ENCODE measurements at places on chromosomes 3 and 15.

GRCh38 chr3:38397320-38397719, 50.7 kb downstream of the XYLB start:
- no peak for DNase-seq

DNA sequence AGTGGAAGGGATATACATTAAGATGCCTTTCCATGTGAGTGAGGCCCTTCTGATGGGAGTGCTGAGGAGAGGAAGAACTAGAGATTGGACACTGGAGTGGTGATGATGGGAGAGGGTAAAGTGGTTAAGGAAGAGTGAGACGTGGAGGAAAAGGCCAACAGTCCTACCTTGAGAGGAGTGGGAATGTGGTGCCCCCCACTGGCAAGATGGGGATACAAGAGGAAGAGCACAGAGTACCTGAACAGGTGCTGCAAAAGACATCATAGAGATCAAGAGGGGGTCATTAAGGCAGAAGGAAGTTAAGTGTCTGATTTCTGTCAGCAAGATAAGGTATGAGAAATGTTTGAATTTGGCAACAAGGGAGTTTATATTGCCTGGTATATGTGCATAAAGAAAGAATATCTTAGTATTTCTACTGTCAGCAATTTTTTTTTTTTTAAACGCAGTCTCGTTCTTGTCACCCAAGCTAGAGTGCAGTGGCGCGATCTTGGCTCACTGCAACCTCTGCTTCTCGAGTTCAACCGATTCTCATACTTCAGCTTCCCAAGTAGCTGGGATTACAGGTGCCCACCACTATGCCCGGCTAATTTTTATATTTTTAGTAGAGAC, 34.0 kb downstream of the ARIH2 start:
- DNase-seq: no peak

DNA sequence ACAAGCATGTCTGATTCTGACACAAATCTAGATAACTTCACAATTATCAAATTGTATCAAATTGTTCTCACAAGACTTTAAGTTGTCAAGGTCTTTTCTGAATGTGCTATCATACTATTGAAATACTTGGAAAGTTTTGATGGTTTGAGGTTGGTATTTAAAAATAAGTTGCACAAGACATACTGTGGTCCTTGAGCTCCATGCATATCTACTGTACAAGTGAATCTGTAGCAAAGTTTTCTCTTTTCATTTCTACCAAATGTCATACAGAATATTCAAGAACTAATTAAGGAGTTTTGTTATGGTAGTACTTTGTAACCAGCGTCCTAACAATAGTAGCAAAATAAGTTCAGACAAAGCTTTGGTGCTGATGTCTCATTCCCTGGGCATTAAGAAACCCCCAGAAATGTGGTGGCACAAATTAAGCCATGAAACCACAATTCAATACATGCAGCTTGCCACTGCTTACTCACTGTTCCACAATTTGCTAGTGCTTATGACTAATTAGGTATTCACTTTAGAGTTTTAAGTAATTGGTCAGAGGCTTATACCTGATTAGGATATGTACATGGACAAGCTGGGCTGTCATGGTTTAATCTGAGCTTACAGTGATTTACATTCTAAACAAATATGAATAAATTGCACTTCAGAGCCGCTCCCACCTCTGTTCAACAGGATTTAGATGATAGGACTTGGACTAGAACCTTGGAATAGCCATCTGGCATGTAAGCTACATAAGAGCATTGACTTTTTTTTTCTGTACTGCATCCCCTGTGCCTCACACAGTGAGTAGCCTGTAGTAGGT, 8.8 kb downstream of the TBC1D23 start:
- no peak for DNase-seq

- DNase-seq: no peak
Observed at GRCh38 chr15:75023872-75024636, 664 bp downstream of the PPCDC start.

- DNase-seq: no peak
Observed at GRCh38 chr3:153927107-153927506, 194.1 kb upstream of the ARHGEF26 start.

DNA sequence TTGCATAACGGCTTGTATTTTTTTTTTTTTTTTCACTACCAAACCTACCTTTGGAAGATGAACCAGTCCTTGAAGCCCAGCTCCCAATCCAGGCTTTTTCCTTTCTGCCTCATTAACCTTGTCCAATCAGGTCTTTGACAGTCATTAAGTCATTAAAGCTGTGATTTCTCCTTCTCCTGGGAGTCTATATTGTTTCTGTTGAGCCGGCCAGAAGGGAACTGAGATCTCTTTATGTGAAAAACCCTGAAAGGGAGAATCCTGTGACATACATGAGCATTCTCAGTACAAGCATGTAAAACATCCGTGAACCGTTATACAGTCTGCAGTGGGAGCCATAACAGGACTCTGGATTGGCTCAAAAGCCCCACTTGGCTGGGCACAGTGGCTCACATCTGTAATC, 40.0 kb downstream of the ZNF589 start:
- no peak for DNase-seq

DNA sequence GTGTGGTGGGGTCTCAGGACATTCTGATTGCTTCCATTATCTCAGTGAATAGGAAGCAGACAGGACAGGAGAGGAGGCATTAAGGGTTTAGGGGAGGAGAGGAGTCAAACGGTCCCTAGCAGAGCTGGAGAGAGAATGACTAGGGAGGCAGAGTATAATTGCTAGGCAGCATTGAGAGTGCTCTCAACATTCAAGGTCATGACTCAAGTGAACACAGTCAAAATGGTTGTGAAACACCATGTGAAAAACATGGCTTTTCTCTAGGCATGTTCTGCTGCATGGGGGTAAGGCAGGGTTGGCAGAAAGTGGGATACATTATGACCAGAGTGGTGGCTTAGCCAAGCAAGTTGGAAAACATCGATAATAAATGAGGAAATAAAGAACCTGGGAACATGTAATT, 19.5 kb upstream of the HRH1 start:
- no peak for DNase-seq

DNA sequence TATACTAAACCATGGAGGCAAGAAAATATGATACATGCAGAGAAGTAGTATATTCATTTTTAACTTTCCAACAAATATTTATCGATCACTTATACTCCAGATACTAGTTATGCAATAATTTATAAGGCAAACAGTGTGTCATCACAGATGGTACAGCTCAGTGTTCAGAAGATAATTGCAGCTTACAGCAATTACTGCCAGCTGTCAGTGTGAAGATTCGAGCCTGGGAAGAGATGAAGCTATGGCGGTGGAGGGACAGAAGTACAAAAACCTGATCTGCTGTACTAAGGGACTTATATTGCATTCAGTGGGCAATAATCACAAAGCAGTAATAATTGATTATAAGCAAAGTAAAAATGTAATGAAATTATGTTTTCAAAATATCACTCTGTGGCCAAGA, 170.6 kb upstream of the EPHA3 start:
- DNase-seq: no peak

DNA sequence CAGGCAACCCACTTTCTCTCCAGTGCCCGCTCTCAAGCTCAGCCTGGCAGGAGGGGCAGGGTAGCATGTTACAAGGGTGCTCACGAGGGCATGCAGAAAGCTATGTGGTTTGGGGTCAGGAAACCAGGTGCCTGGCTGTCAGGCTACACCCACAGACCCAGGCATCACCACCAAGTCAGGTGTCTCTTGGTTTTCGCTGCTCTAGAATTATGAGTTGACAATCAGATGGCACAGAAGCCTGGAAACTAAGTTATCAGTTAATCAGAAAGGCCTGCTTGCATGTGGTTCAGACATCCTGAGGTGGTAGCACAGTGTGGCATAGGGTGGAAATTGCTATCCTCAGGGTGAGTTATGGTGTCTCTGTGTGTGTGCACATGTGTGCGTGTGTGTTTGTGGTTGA, 16.2 kb upstream of the CCR9 start:
- no peak for DNase-seq

GRCh38 chr3:170128977-170129431, 52.5 kb downstream of the PHC3 start:
- no peak for DNase-seq

GRCh38 chr3:105845488-105845887, 23.3 kb downstream of the CBLB start:
- DNase-seq: no peak

DNA sequence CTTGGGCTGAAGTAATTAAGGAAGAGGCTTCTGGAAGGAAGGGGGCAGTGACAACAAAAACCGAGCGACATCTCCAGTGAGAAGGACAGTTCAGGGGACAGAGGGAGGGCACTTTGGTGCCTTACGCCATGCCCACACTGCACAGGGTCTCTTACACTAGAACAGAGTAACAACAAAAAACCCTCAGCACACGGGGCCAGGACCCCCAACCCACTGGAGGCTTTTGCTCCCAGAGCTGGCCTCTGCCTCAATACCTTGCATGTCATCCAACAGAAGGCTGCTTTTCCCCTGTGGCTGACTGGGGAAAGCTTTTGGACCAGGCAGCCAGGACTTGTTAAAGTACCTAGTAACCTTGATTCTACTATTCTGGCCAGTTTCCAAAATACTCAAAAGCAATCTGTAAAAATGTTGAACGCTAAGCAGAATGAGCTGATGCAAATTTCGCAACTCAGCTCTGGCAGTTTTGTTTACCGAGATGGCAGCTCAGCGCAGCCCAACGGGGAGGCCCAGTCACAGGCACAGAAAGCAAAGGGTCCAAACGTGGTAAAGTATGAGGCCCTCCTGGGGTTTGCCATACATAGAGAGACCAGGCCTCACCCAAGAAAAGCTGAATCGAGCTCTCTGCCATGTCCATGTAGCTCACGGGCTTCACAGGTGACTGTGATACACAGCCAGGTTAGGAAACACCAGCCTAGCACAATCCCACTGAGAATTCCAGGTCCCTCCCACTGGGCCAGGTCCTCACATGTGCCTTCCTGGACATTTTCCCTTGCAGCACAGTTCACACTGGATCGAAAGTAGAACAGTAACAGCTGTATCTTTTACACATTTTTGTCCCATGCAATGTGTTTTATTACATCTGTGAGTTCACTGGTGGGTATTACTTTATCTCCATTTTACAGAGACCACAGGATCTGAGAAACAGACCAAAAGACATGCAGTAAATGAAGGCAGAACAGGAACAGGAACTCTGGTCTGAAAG, 6.0 kb downstream of the CHCHD4 start:
- DNase-seq: no peak

DNA sequence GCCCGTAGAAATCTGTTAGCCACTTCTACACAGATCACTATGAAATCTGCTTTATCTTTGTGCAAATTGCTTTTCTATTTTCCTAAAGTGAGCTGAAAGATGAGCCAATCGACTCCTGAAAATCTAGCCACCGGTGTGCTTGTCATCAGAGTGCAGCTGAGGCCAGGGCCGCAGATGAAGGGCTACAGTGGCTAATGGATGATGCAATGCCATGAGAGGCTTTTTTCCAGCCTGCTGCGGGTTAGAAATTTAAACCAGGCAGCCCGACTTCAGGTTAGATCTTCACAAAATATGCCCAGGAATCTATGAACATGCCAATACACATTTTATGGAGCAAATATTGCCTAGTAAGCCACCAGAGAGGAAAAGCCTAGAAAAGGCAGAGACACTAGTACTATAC, 948.2 kb upstream of the CFAP20DC start:
- DNase-seq: no peak

DNA sequence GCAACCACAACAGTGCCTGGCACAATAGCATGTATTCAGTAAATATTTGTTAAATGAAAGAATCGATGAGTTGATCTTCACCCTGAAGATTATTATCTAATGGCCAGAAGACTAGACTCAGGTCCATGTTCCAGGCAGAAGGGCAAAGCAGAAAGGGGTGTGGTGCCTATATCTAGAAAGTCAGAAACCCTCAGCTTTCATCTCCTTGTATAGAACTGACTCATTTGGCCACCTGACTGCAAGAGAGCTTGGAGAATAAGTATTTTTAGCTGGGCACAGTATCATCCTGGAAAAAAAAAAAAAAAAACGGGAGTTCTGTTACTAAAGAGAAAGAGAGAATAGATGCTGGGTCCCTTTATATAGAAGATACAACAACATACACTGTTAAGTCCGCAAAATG, 69.7 kb upstream of the SPRED1 start:
- DNase-seq: no peak

DNA sequence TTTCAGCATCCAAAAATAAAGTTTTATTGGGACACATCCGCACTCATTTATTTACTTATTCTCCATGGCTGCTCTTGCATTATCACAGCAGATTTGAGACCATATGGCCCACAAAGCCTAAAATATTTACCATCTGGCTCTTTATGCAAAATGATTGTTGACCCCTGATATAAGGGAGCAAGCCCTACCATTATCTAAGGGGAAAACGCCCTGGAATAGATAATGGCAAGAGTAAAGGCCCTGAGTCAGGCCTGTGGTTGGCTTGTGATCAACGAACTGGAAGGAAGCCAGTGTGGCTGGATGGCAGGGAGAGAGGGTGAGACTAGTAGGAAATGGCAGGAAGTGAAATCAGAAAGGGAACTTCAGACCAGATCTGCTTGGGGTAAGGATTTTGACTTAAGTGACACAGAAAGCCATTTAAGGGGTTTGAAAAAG, 24.6 kb upstream of the DMXL2 start:
- no peak for DNase-seq

DNA sequence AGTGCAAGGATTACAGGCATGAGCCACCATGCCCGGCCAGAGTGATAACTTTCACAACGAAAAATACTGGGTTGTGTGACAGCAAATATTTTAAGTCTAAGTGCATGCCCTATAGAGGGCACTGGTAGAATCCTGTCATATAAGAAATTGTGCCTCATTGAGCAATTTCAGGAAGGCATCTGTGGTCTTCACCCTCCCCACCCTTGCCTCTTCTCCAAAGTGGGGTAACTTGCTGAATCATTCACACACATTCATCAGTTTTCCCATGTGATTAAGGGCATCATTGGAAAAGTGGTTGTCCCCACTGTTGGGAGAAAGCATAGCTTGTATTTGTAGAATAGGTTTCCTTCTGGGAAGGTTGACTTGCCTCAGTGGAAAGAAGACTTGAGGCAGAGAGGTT, 9.2 kb downstream of the MITF start:
- no peak for DNase-seq

DNA sequence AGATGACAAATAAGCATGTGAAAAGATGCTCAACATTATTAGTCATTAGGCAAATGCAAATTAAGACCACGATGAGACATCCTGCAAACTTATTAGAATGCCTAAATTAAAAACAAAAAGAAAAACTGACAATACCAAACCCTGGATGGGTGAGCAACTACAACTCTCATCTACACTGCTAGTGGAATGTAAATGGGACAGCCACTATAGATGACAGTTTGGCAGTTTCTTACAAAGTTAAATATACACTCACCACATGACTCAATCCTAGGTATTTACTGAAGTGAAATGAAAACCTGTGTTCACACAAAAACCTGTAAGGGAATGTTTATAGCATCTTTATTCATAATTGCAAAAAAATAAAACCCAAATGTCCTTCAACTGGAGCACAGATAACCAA, 74.7 kb downstream of the NPTN start:
- DNase-seq: no peak

GRCh38 chr15:75163150-75163564, 38.5 kb upstream of the C15orf39 start:
- DNase-seq: no peak

Measured in coronary artery (tissue), 2 donors.